Iris pigment epithelial cell (primary cell): ENCODE measurements at places on chromosomes 3 and 15.

- DNase-seq = no peak
Observed at GRCh38 chr15:101393172-101393571, 96.3 kb downstream of the PCSK6 start.

- no peak for DNase-seq
Observed at GRCh38 chr3:116191409-116191808, 253.9 kb downstream of the LSAMP start.

GRCh38 chr3:98612587-98612986 lies 19.2 kb upstream of the CPOX start:
- no peak for DNase-seq

DNA sequence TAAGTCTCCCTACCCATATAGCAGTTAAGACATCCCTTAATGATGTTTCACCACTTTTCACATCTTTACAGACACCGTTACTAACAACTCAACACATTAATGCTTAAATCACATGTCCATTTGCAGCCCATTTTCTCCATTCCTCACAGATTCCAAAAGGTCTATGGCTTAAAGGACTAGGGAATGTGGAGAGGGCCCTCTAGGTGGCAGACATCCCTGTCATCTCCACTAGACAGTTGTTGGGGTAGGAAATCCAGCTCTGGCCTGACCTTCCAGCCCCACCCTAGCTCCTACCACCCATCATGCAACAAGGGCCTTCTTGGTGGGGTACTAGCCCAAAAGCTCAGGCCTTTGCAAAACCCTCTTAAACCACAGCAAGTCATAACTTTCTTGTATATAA lies 25.2 kb downstream of the CPEB1 start:
- DNase-seq = no peak

DNA sequence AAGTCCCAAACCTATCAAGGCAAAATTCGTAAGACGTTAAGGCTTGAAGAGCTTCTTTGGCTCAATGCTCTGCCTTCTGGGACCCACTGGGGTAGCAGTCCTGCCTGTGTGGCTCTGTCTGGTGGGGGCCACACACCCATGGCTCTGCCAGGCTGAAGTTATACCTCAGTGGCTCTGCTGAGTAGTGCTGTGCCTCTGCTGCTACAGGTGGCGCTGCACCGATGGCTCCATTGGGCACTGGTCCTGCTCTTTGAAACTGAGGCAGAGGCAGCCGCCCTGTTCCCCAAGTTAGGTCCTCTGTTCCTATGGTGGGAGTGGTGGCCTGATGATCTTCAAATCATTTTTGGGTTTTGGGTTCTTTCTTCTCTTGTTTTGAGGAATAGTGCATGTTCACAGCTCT lies 68.0 kb upstream of the AP4E1 start:
- no peak for DNase-seq

GRCh38 chr3:128392021-128392420 lies 74.7 kb downstream of the DNAJB8 start:
- DNase-seq = no peak

GRCh38 chr3:62585861-62586260 lies 212.5 kb upstream of the FEZF2 start:
- DNase-seq = no peak

DNA sequence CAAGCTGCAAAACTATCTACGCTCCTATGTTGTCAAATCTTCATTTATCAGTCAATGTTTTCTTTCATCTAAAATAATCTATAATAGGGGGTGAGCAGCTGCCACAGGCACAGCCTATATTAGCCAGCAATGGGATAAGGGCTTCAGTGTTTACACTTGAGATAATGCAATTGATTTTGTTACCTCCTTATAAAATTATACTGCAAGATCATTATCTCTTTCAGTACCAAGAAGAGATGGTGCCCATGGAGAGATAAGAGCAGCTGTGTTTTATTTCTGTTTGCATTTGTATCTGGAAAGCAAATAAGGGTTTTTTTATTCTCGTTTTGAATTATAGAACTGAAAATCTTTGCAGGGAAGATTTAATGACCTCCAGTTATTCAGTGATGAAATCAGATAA lies 68.9 kb downstream of the PLD1 start:
- no peak for DNase-seq

DNA sequence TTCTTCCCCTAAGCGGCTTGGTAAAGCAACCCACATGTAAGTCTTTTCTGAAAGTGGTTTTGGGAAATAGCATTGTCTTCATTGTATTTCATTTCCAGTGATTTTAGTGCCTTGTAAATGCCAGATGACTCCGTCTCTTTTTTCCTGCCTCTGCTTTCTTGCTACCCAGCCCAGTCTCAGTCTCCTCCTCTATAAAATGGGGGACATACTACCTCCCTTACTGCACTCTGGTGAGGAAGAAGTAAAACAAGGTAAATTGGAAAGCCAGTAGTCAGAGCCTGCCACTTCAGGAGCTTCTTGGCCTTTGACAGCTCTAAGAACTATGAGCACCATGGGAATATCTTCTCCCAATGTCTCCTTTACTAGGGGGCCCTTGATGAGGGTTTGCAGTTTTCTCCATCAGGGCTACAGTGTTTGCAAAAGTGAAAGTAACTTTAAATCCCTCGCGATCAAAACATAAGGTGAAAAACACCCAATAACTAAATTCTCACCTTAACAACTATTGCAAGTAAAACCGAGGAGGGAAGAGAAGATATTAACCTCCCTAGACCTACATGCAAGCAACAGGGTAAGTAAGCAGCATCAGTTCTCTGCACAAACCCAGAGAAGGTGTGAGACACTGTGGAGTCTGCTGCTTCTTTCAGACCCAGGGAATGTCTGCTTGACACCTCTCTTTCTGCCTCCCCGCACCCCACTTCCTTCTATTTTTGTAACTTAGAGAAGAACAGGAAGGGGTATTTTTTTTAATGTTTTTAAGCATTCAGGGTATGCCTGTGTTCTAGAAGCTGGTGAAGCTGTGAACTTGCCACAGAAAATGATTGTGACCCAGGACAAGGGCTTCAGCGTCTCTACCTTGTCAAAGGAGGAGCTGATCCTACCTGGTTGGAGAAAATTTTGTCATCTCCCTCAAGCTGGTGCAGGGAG lies 159.1 kb upstream of the EOMES start:
- DNase-seq = no peak

DNA sequence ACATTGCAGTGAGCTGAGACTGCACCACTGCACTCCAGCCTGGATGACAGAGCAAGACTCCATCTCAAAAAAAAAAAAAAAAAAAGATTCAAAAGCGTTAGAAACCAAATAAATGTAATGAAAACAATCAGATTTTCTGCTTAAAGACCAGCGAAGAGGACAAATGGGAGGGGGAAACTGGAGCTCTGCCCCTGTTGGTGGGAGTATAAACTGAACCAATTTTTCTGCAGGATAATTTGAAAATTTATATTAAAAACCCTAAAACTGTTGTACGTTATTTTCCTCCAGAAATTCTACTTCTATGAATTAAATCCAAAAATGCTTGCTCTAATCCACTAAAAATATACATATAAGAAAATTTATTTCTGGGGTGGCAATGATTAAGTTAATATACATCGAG lies 25.3 kb upstream of the ZSCAN2 start:
- DNase-seq = no peak
